Activated CD8-positive, alpha-beta memory T cell treated with anti-CD3 and anti-CD28 coated beads, Interleukin-2, amount 10 ng/mL, durations not matched to agents 7 days and 5 days (primary cell): ENCODE measurements at places on chromosomes 7 and 10.

- no peak for DNase-seq
These were observed 532.5 kb upstream of the C7orf33 start for GRCh38 chr7:148058092-148058491.

- no peak for DNase-seq
These were observed 18.9 kb downstream of the BHLHA15 start for GRCh38 chr7:98229991-98230745.

DNA sequence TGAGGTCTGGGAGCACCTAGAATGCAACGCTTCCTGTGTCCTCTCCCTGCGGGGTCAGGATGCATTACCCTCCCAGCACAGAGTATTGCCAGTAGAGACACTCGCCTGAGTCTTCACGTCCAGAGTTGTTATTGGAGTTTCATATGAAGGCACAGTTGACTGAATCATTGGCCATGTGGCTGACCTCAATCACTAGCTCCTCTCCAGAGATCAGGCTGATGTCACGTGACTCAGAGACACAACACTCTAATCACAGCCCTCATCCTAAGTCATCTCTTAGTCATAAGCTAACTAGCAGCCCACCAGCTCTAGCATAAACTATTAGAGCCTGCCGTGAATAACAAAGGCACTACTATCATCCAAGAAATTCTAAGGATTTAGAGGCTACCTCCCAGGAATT is 107.8 kb downstream of the HECW1 start:
- DNase-seq = no peak

DNA sequence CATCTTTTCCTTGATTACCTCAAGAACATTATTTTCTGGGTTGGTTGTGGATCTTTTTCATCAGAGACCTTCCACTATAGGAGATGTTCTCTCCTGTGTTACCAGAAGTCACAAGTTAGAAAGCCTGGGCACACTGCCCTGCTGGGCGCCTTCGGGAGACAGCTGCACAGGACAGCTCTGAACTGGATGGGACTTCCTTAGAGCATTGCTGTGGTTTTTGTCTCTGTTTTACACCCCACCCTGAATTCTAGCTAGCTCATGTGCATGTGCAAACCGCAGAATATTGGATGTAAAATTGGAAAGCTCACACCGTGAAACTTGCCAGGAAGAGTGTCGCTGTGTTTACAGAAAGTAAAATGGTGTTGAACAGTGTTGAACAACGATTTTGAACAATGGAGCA is 54.4 kb upstream of the SEC61G start:
- no peak for DNase-seq

- peak; percentile 78 for DNase-seq
These were observed 134.3 kb downstream of the PRKCQ start for GRCh38 chr10:6445671-6446316.

DNA sequence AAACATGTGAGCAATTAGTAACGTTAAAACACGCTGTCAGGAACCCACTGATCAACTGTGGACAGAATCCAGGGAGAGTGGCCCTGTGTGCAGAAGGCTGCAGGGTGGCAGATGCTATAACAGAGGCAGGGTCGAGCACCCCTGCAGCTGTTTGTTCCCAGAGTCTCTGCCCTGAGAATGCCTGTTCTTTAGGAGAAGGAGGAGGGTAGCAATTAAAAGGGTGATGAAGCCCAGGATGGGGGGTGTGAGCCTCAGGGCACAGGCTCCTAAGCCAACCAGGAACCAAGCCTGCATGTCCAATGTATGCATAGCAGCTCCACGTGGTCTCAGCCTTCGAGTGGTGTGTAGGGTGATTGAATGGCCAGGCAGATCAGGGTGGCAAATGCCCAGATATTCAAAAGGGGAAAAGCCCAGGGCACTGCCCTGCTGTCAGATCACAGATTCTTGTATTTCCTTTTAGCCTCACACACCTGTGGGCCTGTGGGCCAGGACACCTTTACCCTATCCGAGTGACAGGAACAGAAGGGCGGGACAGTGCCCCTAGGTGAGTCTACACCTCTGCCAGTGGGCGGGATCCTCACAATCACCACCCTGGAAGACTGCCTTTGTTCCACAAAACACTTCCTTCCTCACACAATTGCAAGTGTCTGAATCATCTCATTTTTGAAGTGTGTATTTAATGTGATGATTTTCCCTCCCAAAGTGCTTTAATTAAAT is 7.3 kb downstream of the WDFY4 start:
- DNase-seq = no peak

GRCh38 chr7:106057962-106058927 is 53.9 kb downstream of the SYPL1 start:
- DNase-seq = no peak

DNA sequence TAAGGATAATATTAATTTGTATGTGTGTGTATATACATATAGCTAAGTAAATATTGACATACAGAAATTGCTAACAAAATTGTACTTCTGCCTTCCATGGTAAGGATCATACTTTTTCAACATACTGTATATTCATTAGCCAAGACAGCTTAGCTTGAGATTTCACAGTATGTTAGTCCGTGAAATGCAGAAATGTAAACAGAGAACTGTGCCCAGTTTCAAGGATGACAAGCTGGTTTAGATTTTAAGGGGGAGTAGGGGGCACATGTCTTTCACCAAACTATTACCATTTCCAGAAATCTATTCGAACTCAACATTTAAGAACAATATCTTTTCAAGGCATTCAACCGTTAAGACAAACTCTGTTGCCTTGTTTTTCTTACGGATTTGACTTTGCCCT is 182.2 kb downstream of the SORCS1 start:
- no peak for DNase-seq

- DNase-seq = no peak
These were observed 10.8 kb upstream of the NRP1 start for GRCh38 chr10:33345236-33345635.

- no peak for DNase-seq
These were observed 154.4 kb downstream of the CUBN start for GRCh38 chr10:16975188-16975587.

DNA sequence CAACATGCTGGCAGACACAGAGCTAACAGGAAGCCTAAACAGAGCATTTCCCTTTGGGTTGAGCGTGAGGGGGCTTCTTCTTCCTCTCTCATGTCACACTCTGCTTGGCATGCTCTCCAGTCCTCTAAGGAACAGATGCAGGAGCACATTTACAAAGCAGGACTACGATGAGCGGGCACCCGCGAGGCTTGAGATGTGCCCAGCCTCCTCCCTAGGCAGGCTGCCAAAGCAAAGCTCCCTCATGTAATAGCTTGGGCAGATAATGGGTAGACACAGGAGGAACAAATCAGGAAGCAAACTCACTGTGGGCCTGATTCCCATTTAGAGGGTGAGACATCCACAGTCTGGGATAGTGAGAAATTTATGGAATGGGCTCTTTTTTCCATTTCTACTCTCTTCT is 519.1 kb downstream of the NRG3 start:
- no peak for DNase-seq

GRCh38 chr7:130277763-130278643 is 11.3 kb downstream of the CPA2 start:
- no peak for DNase-seq

DNA sequence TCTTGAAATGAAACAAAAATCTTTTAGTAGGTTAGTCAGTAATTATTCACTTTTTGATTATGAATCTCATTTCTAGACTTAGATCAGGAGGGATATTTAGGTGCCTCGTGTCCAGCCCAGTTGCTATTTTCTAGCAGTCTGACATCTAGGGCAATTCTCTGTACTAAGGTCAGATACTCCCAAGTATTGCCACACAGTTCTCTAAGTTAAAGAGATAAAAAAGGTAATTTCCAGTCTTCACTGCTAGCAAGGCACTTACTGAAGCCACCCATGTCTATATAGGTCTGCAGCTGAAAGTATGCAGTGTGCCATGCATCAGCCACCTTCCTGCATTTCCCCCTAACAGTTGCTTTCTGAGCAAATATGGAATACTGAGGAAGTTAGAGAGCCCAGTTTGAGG is 83.4 kb downstream of the PON1 start:
- no peak for DNase-seq

DNA sequence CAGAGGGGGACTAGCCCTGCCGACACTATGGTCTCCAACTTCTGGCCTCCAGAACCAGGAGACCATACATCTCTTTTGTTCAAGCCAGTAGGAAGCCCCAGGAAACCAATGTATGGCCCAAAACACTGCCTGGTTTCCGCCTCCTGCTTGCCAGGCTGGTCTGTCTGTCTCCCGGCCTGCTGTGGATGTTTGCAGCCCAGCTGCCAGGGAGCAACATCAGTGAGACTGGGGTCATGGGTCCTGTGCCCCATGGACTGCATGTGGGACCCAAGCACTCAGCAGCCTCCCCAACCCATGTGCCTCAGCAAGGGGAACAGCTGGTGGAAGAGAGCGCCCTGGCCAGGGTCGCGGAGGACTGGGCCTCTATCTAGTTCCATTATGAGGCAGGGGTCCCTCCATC is 33.4 kb upstream of the NUB1 start:
- DNase-seq = peak; percentile 31

DNA sequence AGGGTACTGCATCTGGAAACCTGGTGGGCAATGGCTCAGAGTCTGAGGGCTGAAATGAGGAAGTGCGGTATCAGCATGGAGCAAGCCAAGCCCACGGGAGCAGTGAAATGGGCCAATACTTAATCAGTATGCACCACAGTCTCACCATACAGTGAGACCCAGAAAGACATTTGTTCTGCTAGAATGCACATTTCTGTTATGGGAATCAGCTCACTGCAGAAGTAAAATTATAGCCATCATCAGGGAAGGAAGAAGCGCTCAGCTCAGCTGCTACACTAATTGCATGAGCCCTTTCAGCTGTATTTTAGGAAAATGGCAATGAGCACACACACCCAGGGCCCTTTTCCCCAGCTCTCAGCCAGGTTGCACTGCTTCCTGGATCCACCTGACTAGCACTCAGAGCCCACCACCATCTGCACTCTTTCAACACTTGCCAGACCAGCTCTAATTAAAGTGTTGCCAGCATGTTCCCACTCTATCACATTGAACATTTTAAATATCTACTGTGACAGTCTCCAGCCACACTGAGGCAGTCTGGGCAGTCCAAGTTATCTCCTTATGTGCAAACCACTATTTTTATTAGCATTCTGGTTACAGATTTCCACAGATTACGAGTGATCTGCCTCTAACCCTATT is 44.2 kb upstream of the PIK3AP1 start:
- DNase-seq = no peak

DNA sequence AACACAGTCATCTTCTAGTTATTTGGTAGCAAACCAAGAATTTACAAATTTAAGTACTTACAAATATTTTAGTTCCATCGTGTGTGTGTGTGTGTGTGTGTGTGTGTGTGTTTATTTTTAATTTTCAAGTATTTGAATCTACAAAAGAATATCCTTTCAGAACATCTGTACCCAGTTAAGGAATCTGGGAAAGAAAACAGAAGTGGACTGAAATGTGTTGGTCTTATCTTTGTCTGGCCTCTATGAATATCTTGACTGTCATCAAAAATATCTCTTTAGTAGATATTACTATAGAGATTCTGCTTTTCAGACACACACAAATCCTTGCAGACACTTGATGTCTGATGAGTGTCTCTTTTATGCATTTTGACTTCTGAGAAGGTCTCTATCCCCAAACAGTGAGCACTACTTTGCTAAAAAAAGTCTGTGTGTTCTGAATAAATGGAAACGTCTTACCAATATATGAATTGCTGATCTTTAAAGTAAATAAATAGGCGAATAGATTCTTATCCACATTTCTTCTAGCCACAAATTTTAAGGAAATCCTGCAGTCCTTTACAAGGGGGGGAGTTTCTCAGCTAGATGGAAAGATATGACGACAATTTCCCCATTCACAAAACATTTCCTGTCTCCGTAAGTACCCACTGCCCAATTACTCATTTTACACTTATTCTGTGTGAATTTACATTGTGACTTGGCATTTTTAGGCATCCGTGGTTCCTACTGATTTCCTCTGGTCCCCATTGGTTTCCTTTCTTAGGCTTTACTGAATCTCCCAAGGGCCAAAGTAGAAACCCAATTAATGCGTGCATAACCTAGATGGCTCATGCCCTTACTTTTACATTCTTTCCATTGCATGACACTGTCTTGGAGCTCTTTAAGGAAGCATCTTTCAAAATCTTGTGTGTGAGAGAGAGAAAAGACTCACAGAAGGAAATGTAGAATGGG is 36.0 kb downstream of the NRCAM start:
- no peak for DNase-seq

GRCh38 chr7:44572771-44573170 is 937 bp downstream of the DDX56 start:
- no peak for DNase-seq

- DNase-seq = no peak
These were observed 9.3 kb downstream of the CROT start for GRCh38 chr7:87354749-87355148.
